Chondrocyte (in vitro differentiated cells): ENCODE measurements at places on chromosomes 5 and 9. TPM values are rescaled to one million over a fixed set of nuclear protein-coding genes. Genes with fewer than 3 reads are reported as not detected.

RPS14 gene
- 1,092 to 1,234 TPM (median 1,121 TPM) in 3 replicates for total RNA-seq

IFNA21 gene
- total RNA-seq: not detected in 3 replicates

DNA sequence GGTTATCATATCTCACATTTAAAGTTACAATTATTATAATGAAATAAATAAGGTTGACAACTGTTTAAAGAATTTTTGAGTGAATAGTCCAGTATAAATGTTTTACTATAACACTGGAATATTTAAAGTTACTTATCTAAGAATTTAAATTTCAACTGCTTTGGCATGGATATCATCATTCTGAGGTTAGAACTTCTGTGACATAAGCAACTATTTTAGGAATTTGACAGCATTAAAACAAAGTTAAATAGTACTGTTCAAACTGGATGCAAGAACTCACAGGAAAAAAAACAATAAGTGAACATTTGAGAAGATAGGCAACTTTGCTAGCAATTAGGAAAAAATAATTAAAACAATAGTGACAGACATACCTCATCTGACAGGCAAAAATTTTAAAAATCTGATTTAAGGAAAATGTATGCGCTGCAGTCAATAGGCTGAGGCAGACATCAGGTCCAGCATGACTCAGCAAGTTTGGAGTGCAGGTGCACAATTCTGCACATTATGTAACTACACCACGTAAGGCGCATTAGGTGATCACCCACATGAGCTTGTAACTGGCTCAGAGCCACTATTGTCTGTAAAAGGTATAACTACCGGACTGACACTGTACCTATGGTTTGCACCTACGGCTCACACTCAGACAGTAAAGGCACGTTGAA lies 180.6 kb downstream of the PDE4D start:
- peak overlapping the region; percentile 62 for H3K27ac ChIP-seq
- H3K36me3 ChIP-seq: no peaks in the 10 kb centered on the region
- no peak overlapping the region for H3K4me3 ChIP-seq
- no peak for DNase-seq

- H3K27ac ChIP-seq: no peak overlapping the region
- no peaks in the 10 kb centered on the region for H3K27me3 ChIP-seq
- H3K36me3 ChIP-seq: peaks cover 3% of the 10 kb centered on the region
Measured at GRCh38 chr9:105500108-105500766, 52.4 kb downstream of the FSD1L start.

SLC4A9 gene
- total RNA-seq: not detected in 3 replicates

- no peak overlapping the region for H3K27ac ChIP-seq
- H3K4me3 ChIP-seq: no peak overlapping the region
- peaks cover 12% of the 10 kb centered on the region for H3K4me1 ChIP-seq
- peaks cover 2% of the 10 kb centered on the region for H3K27me3 ChIP-seq
Measured at GRCh38 chr5:153655201-153655510, 164.7 kb downstream of the GRIA1 start.

ENTREP1 gene
- total RNA-seq: 3.6 to 4.7 TPM (median 3.8 TPM) in 3 replicates

RASEF gene
- total RNA-seq: 0.27 to 0.41 TPM in 2 of 3 replicates, not detected in the other

- no peak for DNase-seq
- H3K27me3 ChIP-seq: peaks cover 2% of the 10 kb centered on the region
- H3K27ac ChIP-seq: peak overlapping the region; percentile 90
- peaks cover 21% of the 10 kb centered on the region for H3K4me1 ChIP-seq
Measured at GRCh38 chr9:137296670-137297664, 5.1 kb downstream of the NRARP start.

DNA sequence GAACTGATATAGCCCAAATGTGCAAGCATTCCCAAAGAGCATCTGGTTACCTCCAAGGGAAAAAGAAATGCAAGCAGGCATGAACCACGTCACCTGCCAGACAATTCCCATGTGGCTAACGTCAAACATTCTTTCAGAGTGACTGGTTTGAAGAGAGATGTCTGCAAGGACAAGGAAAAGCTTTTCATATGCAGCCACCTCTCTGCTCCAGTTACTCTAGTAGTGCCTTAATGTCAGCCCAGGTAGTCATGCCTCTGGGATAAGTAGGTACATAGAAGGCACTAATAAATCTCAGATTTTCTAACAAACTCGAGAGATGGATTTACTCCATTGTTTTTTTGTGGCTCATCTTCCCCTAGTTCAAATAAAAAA lies 96.8 kb upstream of the IFNK start:
- peaks cover 13% of the 10 kb centered on the region for H3K4me1 ChIP-seq
- no peak overlapping the region for H3K27ac ChIP-seq
- H3K36me3 ChIP-seq: no peaks in the 10 kb centered on the region
- H3K27me3 ChIP-seq: no peaks in the 10 kb centered on the region

- H3K4me3 ChIP-seq: no peak overlapping the region
- H3K4me1 ChIP-seq: peaks cover 7% of the 10 kb centered on the region
- peaks cover 2% of the 10 kb centered on the region for H3K36me3 ChIP-seq
- H3K27ac ChIP-seq: no peak overlapping the region
- DNase-seq: no peak
Measured at GRCh38 chr9:113692256-113692655, 183.9 kb upstream of the ZNF618 start.

- peaks cover 4% of the 10 kb centered on the region for H3K36me3 ChIP-seq
- H3K27me3 ChIP-seq: no peaks in the 10 kb centered on the region
- no peak overlapping the region for H3K4me3 ChIP-seq
Measured at GRCh38 chr5:81579262-81579924, 171.5 kb downstream of the SSBP2 start.

DNA sequence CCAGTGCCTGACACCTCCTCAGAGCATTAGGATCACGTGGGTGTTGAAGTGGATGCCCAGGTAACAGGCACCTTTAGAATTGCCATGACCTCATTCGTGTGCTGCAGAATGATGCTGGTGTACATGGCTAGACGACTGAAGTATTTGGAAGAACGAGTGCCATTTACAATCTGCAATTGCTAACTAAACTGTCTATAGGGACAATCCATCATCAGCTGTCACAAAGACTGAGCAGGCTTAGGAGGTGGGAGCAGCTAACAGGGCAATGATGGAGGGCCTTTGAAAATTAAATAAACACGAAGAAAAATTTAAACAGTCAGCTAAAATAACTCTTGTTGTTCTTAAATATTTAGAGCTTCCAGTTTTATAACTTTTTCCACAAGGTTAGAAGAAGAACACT lies 375.8 kb downstream of the GADD45G start:
- peaks cover 25% of the 10 kb centered on the region for H3K27me3 ChIP-seq
- peaks cover 11% of the 10 kb centered on the region for H3K4me1 ChIP-seq
- H3K27ac ChIP-seq: no peak overlapping the region
- H3K4me3 ChIP-seq: no peak overlapping the region
- no peak for DNase-seq

DNA sequence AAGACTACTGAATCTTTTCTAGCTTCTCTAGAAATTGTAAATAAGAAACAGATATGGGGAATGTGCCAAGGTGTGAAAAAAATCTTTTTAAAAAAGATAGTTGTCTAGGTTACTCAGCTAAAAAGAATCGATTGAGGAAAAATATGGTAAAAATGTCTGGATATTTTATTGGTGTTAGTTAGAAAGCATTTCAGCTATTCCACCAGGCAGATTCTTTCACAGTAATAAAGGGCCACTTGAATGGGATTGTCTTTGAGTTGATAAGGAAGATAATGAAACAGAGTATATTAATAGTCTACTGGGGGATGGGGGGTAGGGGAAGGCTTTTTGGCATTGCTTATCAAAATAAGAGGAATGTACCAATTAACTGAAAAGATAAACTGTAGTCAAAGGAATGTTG lies 51.9 kb downstream of the SLIT3 start:
- H3K4me3 ChIP-seq: no peak overlapping the region
- DNase-seq: no peak
- peaks cover 29% of the 10 kb centered on the region for H3K36me3 ChIP-seq
- no peaks in the 10 kb centered on the region for H3K27me3 ChIP-seq
- H3K4me1 ChIP-seq: peaks cover 24% of the 10 kb centered on the region

- DNase-seq: no peak
- H3K27ac ChIP-seq: no peak overlapping the region
- no peak overlapping the region for H3K4me3 ChIP-seq
- peaks cover 43% of the 10 kb centered on the region for H3K36me3 ChIP-seq
- H3K4me1 ChIP-seq: peaks cover 12% of the 10 kb centered on the region
Measured at GRCh38 chr5:14385019-14385418, 196.6 kb upstream of the OTULINL start.

DNA sequence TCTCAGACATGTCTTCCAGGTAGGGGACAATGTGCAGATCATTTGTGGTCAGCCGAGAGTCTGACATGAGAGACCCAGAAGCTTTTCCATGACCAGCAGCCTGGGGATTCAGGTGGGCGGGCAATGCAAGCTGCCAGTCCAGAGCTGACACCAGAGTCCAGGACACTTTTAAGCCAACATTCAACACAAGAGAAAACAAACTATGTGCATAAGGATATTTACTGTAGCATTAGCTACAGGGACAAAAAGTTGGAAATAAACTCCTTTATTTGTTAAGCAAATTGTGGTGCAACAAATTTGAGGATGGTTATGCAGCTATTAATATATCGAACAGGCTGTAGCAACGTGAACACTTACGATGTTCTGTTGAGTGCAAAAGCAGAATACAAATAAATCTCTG lies 9.9 kb upstream of the RNF130 start:
- H3K4me1 ChIP-seq: no peaks in the 10 kb centered on the region
- no peak overlapping the region for H3K27ac ChIP-seq
- peaks cover 16% of the 10 kb centered on the region for H3K27me3 ChIP-seq
- no peak overlapping the region for H3K4me3 ChIP-seq
- DNase-seq: no peak

SPATA9 gene
- total RNA-seq: 0.67 to 1.7 TPM (median 1.1 TPM) in 3 replicates

DNA sequence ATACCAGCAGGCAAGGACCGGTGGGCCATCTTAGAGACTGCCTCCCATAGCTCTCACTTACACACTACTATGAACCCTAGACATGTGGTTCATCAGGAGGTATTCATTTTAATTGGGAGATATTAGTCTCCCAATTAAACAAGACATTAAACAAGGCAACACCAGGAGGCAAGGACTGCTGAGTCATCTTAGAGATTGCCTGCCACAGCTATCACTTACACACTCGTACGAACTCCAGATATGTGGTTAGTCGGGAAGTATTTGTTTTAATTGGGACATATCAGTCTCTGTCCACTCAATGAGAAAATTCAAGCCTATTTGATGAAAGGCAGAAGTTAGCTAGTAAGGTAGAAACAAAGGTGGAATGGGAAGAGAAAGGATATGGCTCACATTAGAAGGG lies 343.9 kb downstream of the NFIB start:
- H3K4me1 ChIP-seq: peaks cover 10% of the 10 kb centered on the region
- no peak overlapping the region for H3K27ac ChIP-seq
- no peaks in the 10 kb centered on the region for H3K27me3 ChIP-seq
- no peak overlapping the region for H3K4me3 ChIP-seq

GPR151 gene
- total RNA-seq: not detected in 3 replicates

PHYHD1 gene
- 2.8 to 4.4 TPM (median 3.4 TPM) in 3 replicates for total RNA-seq

DNA sequence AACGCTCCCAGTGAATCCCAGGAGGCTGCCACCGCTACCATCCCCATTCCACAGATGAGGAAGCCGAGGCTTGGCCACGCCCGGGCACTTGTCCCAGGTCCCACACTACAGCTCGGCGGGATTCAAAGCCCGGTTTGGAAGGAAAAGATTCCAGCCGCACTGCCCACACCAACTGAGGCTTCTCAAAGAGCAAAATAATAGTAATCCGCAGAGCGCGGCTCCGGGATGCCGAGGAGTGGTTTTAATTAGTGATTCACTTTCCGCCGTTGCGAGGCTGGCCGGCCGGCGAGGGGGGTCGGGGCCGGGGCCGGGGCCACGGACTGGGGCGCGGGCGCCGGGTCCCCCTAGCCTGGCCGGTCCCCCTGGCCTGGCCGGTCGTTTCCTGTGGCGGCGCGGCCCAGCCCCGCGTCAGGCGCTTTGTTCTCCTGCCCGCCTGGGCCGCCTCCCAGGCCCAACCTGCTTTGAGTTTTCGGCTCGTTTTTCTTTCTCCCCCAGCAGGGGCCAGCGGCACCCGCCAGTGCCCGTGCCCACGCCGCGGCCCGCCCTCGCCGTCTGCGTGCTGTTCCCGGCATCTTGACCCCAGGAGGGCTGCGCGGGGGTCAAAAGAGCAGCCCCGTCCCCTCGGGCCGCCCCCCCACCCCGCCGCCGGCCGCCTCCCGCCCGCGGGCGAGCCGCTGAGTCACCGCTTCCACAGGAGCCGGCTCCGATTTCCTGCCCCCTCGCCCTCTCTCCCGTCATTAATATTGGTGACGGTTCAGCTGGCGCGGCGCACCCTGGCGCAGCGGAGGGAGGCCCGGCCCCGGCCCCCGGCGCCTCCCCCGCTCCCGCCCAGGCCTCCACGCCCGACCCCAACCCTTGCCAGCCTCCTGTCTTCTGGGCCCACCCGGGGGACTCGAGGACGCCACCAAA lies 31.2 kb downstream of the FGF18 start:
- DNase-seq: no peak
- peaks cover 7% of the 10 kb centered on the region for H3K27me3 ChIP-seq
- H3K36me3 ChIP-seq: peaks cover 2% of the 10 kb centered on the region
- peaks cover 18% of the 10 kb centered on the region for H3K4me1 ChIP-seq

DNA sequence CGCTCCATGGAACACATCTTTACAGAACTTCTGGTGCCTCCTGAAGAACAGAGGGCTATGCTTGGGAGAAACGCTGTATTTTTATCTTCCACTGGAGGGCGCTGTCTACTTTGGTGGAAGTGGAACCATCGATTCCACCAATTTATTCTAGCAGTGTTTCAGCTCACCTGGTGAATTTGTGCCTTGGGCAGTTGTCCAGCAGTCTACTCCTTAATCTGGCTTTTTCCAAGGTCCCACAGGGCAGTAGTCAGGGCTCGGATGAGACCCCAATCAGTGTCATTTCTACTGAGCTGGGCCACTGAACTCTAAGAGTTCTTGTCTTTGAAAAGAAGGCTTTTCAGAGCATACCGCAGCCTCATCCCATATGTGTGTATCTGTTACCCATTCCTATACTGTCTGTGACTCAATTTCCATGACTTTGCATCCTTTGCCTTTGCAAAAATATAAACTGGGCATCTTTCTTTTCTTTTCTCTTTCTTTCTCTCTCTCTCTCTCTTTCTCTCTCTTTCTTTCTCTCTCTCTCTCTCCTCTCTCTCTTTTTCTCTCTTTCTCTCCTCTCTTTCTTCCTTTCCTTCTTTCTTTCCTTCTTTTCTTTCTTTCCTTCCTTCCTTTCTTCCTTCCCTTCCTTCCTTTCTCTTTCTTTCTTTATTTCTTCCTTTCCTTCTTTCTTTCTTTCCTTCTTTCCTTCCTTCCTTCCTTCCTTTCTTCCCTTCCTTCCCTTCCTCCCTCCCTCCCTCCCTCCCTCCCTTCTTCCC lies 138.4 kb upstream of the ZNF618 start:
- H3K4me3 ChIP-seq: no peak overlapping the region
- peaks cover 27% of the 10 kb centered on the region for H3K4me1 ChIP-seq
- peaks cover 4% of the 10 kb centered on the region for H3K36me3 ChIP-seq
- no peak overlapping the region for H3K27ac ChIP-seq
- peaks cover 11% of the 10 kb centered on the region for H3K27me3 ChIP-seq
